Osteoblast (primary cell): ENCODE measurements at places on chromosomes 16 and 17. TPM values are rescaled to one million over a fixed set of nuclear protein-coding genes. Genes with fewer than 3 reads are reported as not detected.

HS3ST2 gene
- total RNA-seq: under 0.01 TPM in 2 replicates

CES5A gene
- not detected in 2 replicates for total RNA-seq

GRCh38 chr16:53085369-53085843 lies 30.6 kb downstream of the CHD9 start:
- no peak for DNase-seq

- no peak for DNase-seq
Measured at GRCh38 chr17:61335845-61336655, 63.6 kb upstream of the TBX2 start.

- DNase-seq: peak; percentile 65
Measured at GRCh38 chr17:31499771-31500554, 108.5 kb downstream of the RAB11FIP4 start.
